ENCODE measurements at places on chromosomes 3 and 15. TPM values are rescaled to one million over a fixed set of nuclear protein-coding genes. Genes with fewer than 3 reads are reported as not detected.
A peak's percentile ranks its signal among the peaks of the same experiment; 100 is the strongest.

Gene ARHGAP11A
- total RNA-seq = 61.0 TPM

Gene CKMT1A
- total RNA-seq = 4.4 TPM

GRCh38 chr15:101127506-101128076 is 124.3 kb downstream of the CHSY1 start:
- no peak overlapping the region for H3K4me3 ChIP-seq
- DNase-seq = no peak
- H3K27ac ChIP-seq = no peak overlapping the region
- H3K4me1 ChIP-seq = peaks cover 3% of the 10 kb centered on the region

DNA sequence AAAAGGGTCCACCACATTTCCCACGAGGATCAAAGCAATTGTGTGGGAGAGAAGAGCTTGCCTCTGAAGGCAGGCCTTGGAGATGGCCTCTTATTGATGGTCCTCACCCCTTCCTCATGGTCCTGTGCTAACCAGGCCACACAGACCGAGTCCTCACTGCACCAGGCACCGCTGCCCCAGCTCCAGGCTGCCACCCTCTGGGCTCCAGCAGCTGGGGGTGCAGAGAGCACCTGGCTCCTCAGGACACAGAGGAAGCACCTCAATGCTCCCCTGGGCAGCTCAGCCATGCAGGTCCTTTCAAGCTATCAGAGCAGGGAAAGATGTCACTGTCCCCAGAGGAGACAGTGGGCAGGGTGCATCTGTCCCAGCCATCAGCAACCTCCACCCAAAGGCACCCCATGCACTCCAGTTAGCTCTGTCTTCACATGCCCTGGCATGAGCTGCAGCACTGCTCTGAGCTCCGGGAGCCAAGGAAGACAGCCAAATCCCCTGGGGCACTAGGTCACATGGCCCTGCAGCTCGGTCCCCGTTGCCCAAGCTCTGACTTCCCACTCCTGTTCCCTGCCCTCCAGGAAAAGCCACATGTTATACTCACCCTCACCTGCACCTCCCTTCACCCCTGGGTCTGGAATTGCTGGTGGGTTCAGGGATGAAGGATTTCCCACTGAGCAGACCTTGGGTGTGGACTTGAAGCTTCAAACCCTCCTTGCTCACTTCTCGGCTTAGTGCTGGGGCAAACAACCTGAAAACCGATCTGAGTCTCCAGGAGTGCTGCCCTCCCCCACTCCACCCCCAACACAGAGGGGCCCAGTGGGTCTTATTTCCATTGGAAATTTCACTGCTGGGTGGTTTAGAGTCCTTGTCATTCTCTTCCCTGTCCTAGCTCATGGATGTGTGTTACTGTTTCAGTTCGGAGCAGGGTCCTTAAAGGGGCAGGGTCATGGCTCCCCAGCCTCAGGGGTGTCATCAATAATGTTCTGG is 32.6 kb downstream of the ALS2CL start:
- no peaks in the 10 kb centered on the region for H3K36me3 ChIP-seq
- no peaks in the 10 kb centered on the region for H3K27me3 ChIP-seq
- peak; percentile 49 for DNase-seq
- no peak overlapping the region for H3K4me3 ChIP-seq
- peaks cover 9% of the 10 kb centered on the region for H3K4me1 ChIP-seq
